Psoas muscle (tissue), 8 donors: ENCODE measurements at places on chromosomes 7 and 10. TPM values are rescaled to one million over a fixed set of nuclear protein-coding genes. Genes with fewer than 3 reads are reported as not detected.

Gene TRPV5
- total RNA-seq = not detected

Gene LRRD1
- total RNA-seq = not detected

Gene RARRES2
- 12.2 TPM for total RNA-seq

Gene CYP26A1
- not detected for total RNA-seq

Gene SEMA3D
- total RNA-seq = not detected

Gene ANTXRL
- total RNA-seq = not detected
